IPS-NIHi11 (cell line): ENCODE measurements at places on chromosomes 11 and 22.

- DNase-seq: no peak
These were observed 1565.5 kb upstream of the RAG2 start for GRCh38 chr11:38163526-38163925.

DNA sequence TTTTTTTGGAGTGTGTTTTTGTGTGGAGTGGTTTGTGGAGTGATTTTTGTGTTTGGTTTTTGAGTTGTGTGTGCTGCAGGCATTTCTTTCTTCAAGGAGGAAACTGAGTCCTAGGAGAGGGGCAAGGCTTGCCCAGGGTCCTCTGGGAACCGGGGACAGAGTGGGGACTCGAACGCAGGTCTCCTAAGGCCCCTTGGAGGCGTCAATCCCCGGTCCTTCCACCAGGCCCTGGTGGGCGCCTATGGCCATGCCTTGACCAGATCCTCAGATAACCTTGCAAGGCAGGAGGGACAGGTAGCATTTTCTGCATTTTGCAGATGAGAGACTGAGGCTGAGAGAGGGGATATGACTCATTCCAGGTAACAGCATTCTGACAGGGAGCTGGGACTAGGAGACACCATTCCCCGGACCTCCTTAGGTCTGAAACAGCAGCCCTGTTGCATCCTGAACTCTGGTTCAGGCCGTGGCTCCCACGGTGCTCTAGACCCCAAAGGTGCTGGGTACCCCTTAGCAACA, 39.1 kb downstream of the MYO7A start:
- no peak for DNase-seq

GRCh38 chr11:122981388-122982264, at the start of gene BSX:
BSX (minus strand) TSS chr11:122981834; CDS start chr11:122981671, 163 bp downstream.
- peak; percentile 90 for DNase-seq

GRCh38 chr11:494761-495536, 12.1 kb downstream of the RNH1 start:
- DNase-seq: peak; percentile 29

DNA sequence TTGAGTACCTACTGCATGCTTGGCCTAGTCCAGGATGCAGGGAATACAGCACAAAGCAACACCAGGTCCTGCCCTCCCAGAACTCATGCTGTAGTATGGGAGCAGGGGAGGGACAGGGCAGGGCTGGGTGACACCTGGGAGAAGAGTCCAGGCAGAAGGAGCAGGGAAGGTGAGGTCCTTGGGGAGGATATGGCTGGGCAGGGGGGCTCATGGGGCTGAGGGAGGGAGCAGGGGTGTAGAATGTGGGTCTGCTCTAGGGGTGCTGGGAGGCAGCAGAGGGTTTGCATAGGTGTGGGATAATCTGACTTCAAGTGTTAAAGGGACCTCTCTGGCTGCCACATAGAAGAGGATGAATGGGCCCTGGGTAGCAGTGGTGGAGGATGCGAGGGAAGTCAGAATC, 4.8 kb downstream of the TOP3B start:
- DNase-seq: no peak

- no peak for DNase-seq
These were observed 11.6 kb downstream of the UVRAG start for GRCh38 chr11:75826461-75827230.

GRCh38 chr11:12188548-12189317, 78.3 kb downstream of the MICAL2 start:
- DNase-seq: no peak

GRCh38 chr11:66967670-66968425, 7.3 kb upstream of the C11orf86 start:
- DNase-seq: no peak

GRCh38 chr11:134802116-134802515, 390.1 kb upstream of the B3GAT1 start:
- peak; percentile 48 for DNase-seq

GRCh38 chr11:29187215-29187614, 829.6 kb downstream of the KCNA4 start:
- DNase-seq: no peak

GRCh38 chr11:102192349-102193066, 82.3 kb downstream of the YAP1 start:
- no peak for DNase-seq

DNA sequence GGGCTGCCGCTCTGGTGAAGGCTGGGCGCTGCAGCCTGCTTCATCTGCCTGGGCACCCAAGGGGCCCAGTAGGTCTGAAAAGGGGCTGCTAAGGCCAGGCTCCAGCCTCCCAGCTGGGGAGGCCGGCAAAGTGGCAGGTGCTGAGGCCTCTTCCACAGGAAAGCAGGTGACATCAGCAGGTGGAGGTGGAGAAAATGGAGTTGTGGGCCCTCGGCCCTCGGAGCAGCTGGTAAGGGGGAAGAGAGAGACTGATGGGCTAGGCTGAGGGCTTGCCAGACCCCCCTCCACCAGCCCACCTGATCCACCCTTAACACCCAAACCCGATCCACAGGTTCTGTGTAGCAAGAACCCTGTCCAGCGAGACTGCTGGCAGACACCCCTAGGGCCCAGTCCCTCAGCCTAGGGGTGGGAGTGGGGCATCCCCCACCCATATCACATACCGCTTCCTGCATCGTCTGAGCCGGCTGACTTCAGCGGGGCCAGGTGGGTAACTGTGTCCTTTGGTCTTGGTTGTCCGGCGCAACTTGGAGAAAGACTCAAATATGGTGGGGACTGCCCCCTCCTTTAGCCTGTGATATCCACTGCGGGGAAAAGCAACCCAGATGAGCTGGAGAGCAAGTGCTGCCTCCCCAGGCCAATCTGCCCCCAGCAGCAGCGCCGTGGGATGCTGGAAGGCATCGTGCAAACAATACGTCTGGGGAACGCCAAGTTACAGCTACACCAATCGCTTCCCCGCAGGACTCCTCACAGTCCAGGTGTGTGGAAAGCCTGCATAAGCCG, 1.5 kb downstream of the THAP7 start:
- DNase-seq: no peak

DNA sequence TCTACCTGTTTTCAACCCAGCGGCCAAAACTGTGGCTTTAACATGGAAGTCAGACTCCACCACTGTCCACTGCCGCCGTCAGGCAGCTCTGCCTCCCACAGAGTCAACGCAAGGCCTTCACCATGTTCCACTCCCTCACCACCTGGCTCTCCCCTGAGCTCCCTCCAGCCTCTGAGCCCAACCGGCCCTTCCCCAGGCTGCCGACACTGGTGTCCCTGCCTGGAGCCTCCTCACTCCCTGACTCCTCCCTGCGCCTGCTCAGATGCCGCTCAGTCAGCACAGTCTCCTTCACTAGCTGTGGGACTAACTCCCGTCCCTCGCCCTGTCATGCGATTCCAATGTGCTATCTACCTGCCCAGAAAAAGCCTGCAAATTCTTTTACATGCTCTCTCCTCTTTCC, 16.3 kb downstream of the SULT4A1 start:
- no peak for DNase-seq

- peak; percentile 68 for DNase-seq
These were observed 64.2 kb downstream of the CACNA1I start for GRCh38 chr22:39634530-39635405.

- no peak for DNase-seq
These were observed 229.2 kb upstream of the B3GAT1 start for GRCh38 chr11:134640971-134641968.

DNA sequence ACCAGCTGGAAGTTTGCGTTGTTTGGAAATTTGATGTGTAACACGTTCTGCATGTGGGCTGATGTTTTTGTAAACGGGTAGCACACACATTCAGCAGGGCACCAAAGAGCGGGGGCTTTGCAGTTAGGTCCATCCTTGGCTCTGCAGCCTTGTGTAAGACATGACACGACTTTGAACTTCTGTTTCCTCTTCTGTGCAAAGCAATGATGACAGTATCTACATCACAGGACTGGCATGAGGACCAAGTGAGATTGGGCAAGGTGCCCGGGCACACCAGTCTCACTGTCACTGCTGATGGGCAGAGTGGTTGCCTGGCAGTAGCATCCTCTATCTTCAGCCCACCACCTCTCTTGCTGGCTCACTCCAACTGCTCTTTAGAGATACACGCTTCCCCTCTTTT, 3.3 kb downstream of the TCN2 start:
- no peak for DNase-seq

- DNase-seq: no peak
These were observed 745.7 kb downstream of the FAM181B start for GRCh38 chr11:81987829-81988472.

DNA sequence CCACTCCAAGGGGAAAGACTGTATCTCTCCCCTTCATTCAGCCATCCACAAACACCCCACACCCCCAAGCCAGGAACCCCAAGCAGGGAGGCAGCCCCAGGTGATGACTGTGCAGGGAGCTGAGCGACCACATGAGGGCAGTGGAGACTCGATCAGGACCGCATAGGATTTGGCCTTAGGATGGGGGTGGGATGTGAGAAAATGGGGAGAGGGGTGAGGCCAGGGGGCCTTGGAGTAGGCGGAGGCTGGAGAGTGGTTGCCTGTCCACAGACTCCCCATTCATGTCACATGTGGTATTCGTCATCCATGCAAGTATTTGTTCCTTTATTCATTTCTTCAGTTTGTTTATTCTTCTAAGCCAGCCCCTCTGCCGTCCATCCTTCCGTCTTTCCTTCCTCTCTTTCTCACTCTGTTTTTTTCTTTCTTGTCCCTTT, 2.7 kb upstream of the RHOD start:
- DNase-seq: peak; percentile 91

- DNase-seq: no peak
These were observed 12.8 kb downstream of the PRR5 start for GRCh38 chr22:44714703-44715350.

GRCh38 chr11:465896-466530, 15.9 kb downstream of the PTDSS2 start:
- DNase-seq: no peak

DNA sequence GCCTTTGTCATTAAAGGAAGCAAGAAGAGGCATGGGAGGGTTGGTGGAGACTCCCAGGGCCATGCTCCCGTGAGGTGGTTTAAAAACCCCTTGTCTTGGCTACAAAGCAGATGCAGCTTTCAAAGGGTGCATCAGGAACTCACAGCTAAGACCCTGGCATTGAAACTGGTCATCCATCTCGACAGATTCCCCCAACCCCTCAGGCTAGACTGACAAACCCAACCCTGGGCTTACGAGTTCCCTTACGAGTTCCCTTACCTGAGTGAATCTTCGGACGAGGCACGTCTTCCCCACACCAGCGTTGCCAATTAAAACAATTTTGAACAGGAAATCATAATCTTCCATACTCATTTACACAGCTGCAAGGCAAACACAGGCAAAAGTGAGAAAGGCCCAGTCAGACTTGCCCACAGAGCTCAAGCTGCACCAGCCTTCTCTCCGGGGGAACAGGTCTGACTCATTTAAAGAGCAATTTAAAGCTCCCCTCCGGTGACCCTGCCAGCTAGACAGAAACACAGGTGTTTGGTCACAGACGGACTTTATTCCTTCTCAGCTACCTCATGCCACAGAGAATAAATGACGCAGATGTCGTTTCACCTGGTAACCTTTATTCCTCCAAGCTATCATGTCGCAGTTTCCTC, 74.6 kb downstream of the RAB30 start:
- no peak for DNase-seq

DNA sequence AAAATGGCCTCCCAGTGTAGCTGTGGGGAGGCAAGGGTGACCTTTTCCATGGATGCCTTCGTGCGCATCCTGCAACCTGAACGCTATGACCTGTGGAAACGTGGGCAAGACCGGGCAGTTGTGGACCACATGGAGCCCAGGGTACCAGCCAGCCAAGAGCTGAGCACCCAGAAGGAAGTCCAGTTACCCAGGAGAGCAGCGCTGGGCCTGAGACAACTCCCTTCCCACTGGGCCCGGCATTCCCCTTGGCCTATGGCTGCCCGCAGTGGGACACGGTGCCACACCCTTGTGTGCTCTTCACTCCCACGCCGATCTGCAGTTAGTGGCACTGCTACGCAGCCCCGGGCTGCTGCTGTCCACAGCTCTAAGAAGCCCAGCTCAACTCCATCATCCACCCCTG, 24.8 kb downstream of the KDM4D start:
- no peak for DNase-seq

DNA sequence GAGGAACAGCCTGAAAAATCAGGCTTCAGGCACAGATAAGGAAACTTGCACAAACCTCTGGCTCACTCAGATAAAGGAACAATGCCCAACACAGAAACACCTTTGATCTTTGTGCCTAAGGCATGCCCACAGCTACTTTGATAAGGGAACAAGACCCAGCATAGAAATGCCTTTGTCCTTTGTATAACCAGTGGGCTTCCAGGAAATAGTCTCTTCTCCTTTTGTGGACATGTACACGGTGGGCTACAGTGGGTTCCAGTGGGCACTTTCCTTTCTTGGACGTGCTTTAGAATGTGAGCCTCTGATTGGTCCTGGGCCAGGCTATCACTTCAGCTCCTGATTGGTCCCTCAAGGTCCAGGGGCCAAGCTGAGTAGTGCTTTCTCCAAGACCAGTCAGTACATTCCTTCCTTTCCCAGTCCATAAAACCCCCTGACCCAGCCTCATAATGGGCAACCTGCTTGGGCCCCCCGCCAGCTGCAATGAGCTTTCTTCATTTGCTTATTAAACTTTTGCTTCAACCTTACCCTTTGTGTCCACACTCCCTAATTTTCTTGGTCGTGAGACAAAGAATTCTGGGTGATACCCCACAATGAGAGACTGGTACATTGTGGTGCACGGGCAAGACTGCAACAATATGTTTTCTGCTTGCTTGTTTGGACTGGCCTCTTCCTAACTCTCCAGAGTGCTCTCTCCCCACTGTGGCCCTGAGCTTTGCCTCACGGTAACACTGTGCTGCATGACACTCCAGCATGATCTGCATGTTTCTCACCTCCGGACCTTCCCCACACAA, 1.7 kb upstream of the CABIN1 start:
- no peak for DNase-seq

GRCh38 chr11:35486934-35487333, 38.5 kb downstream of the PAMR1 start:
- DNase-seq: no peak

GRCh38 chr11:64607381-64607985, 16.5 kb downstream of the SLC22A12 start:
- no peak for DNase-seq

GRCh38 chr11:72069787-72070251, 10.5 kb downstream of the NUMA1 start:
- peak; percentile 47 for DNase-seq

DNA sequence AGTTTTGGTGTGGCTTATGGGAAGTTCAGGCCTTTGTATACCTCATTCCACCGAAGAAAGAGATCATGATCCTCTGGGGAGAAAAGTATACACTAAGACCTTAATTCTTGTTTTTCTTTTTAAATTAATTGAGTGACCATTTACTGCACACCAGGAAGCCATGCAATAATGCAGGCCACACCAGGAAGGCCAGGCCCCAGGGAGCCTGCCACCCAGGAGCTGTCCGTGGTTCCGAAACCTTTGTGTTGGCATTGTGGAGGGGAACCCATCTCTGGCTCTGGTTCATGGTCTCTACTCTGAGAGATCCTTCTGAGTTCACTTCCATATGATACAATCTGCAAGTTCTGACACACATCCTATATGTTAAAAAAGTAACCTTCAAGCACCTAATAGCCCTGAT, 291.8 kb downstream of the MIAT start:
- DNase-seq: peak; percentile 57
